ENCODE measurements at places on chromosomes 4 and X.

- DNase-seq: peak; percentile 5
Measured at GRCh38 chrX:50081282-50081889, 119.4 kb downstream of the AKAP4 start.

DNA sequence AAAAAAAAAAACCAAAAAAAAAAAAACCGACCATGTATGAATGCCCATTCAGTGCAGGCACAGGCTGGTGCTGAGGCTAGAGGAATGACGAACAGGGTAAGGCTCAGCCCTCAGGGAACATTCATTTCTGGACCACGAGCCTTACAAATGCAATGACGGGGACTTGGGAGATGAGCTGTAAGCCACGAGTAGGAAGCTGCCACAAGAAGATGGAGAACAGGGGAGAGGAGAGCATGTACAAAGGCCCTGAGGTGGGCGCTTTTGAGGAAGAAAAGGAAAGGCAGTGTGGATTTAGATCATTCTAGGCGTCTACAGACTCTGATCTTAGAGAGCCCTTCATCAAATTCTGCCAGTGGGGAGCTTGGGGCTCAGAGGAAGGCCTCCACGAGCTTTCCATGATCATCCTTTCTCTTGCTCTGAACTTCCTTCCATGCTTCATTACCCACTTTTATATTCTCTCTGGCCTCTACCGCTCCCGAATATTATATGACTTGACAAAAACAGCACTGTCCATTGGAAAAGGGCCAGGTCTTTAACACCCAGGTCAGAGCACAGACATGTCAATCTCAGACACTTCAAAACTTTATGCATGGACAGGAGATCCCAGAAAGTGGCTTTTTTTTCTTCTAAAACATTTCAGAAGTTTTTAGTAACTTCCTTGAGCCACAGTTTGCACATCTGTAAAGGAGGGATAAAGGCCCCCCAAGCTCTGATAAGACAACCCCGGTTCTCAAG lies 3.3 kb upstream of the ZNF518B start:
- DNase-seq: no peak

DNA sequence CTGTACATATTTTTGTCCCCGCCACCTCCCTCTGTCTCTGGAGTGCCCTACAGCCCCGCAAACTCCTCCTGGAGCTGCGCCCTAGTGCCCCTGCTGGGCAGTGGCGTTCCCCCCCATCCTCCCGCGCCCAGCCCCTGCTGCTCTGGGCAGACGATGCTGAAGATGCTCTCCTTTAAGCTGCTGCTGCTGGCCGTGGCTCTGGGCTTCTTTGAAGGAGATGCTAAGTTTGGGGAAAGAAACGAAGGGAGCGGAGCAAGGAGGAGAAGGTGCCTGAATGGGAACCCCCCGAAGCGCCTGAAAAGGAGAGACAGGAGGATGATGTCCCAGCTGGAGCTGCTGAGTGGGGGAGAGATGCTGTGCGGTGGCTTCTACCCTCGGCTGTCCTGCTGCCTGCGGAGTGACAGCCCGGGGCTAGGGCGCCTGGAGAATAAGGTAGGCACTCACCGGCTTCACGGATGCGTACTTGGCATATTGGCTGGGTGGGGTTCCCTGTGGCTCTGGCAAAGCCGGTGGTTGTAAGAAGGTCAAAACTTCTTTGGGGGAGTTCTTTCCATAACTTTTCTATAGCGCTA lies 653 bp downstream of the HHIP start:
- no peak for DNase-seq

GRCh38 chrX:52923781-52924241 lies 26.7 kb downstream of the FAM156B start:
- DNase-seq: peak; percentile 27

GRCh38 chr4:68905939-68906779 lies 45.4 kb downstream of the UGT2A3 start:
- no peak for DNase-seq

DNA sequence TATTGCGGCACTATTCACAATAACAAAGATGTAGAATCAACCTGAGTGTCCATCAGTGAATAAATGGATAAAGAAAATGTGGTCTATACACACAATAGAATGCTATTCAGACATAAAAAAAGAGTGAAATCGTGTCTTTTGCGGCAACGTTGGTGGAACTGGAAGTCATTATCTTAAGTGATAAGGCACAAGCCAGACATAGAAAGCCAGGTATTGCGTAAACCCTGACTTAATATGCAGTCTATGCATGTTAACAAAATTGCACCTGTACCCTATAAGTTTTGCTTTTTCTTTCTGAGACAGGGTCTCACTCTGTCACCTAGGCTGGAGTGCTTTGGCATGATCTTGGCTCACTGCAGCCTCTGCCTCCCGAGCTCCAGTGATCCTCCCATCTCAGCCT lies 28.6 kb downstream of the KIAA0232 start:
- DNase-seq: no peak

DNA sequence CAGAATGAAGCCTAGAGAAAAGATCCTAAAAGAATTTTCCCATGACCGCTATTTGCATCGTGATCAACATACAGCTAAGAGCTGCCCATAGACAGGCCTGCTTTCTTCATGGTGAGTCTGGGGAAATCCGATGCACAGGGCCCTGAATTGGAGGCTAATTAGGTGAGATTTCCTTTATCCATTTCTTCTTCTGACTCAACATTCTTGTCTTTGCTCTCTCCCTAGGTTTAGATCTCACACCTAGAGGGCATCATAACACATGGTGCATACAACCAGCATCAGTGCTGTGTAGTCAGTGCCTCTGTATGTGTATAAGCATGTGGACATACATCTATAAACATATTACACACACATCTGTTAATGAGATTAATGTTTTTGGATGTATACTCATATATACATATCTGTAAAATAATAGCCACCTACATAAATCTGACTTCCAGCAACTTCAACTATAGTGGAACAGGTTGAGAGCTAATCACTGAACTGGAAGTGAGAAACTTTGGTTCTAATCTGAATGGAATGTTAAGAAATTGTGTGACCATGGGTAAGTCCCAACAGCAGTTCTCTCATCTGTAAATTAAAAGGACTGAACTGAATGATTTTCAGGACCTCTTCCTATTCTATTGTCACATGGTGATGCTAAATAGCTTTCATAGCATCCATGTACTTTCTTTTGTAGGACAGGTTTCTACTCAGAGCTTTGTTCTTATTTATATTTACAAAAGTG lies 17.5 kb downstream of the GATB start:
- no peak for DNase-seq

Measured in brain microvascular endothelial cell (primary cell).